ENCODE measurements at places on chromosomes 3 and 15.

- DNase-seq = no peak
These were observed 4.5 kb downstream of the AMIGO3 start for GRCh38 chr3:49714728-49715550.

DNA sequence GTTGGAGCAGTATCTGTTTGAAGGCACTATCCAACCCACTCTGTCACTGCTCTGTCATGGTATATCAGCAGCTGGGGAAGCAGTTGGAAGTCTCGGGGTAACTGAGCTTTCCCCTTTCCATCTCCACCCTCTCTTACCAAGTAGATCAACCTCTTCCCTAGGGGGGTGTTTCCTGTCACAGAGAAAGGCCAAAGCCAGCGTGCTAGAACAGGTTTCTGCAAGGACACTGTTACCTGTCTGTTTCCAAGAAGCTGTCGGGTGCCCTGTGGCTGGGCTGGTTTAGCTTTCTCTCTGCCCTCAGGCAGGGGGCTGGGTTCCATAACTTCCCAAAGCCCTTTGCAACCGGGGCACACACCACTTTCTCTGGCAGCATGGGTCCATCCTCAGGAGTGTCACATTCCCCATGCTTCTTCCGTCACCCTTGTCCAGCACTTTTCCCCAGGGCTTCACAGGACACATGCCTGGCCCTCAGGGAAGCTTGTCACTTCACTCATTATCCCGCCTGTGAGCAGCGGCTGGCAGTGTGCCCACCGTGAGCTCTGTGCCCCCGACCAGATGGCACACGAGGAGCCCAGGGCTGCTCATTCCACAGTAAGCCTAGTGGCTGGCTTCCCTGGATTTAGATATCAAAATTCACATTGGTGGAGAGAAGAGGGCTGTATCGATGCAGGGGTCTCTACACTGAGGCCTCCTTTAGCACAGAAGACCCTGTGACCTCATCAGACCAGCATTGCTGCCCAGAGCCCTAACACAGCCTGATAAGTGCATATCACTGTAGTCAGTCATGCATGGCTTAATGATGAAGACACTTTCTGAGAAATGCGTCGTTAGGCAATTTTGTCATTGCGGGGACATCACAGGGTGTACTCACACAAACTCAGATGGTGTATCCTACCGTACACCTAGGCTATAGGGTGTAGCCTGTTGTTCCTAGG is 205.8 kb downstream of the SLCO3A1 start:
- DNase-seq = no peak

DNA sequence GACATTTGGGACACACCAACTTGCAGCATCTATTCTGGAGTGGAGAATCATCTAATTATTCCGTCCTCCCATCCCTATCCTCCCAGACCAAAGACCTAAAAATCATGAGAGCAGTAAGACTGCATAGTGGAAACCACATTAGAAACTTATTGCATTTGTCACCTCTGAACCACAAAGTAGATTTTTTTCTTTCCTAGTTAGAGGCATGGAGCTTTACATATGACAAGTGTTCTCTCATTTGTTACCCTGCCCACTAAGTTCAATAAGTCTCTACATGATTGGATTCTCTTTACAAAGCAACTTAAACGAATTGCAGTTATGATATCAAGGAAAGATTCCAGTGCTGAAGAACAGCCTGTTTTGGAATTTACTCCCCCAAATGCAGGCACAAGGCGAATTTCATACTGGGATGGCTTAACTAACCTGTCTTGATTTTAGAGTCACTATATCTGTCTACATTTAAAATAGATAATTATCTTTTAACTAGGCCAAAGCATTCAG is 42.3 kb upstream of the LRRFIP2 start:
- DNase-seq = no peak

DNA sequence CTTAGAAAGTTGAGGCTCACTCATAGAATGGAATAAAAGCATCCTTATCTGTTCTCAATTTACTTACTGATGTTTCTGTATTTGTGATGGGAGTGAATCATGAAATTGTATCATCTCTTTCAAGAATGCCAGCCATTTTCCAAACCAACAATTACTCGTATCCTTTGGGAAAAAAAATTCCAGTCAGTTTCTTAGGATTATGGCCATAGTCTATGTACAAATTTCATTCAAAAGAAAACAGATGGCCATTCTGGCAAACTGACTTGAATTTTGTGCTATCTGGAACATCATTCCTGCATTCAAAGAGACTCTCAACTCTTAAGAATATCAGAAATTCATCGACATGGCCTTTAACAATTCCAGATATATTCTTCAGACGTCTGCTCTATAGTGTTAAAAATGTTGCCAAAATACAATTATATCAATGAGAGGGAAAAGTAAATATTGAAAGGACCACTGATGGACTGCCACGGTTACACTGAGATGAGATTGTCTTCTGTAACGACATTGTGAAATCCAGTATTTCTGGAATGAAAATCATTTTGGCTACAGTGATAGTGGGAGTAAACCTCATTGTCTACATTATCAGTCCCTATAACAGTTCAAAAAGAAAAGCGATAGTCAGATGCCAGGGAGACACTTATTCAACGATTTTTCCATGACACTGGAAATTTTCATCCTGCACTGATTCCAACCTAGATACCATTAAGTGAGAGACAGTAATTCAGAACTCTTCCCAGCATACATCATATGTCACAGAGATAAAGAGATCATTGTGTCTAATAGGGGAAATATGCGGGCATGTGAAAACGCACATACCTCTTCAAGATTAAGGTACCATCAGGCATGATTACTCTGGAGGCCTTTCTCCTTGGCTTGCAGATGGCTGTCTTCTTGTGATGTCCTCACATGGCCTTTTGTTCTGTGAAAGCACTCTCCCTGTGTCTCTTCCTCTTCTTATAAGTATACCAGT is 953.8 kb upstream of the ALCAM start:
- no peak for DNase-seq

- no peak for DNase-seq
These were observed at the start of gene CHRD for GRCh38 chr3:184379358-184380184. Gene CHRD (plus strand): TSS chr3:184380054. CDS start chr3:184380319, 265 bp downstream.

GRCh38 chr15:71456811-71457210 is 341.5 kb downstream of the THSD4 start:
- no peak for DNase-seq

DNA sequence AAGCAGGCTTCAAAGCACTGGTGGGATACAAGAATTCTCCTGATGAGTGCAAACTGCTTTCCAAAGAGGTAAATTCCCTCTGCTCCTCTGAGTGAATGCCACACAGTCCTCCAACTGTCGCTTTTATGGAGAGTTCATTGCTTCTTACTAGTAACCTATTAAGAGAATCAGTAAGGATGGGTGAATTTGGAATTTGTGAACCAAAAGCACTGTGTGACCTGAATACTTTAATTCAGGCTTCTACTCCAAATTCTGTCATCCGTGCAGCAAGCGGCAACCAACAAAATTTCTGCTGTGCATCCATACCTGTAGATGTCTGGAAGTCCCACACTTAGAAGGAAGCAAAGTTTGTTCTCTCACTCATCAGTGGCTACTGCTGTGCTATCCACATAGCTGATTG is 66.7 kb upstream of the SNRK start:
- DNase-seq = no peak

DNA sequence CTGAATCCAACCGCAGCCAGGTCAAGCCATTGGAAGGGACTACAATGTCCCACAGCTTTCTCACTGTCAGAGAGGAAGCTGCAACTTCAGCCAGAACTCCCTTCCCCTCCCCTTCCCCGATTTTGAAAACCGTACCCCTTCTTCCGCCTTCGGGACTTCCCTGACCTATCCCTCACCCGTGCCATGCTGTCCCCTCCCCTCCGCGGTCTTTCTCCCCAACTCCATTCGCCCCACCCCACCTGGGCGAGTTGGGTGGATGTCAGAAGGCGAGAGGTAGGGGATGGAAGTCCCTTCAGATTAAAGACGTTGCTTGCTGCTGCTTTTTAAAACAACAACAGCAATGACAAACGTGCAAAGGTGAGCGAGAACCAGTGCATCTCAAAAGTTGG is 723 bp downstream of the CPNE4 start:
- DNase-seq = no peak

DNA sequence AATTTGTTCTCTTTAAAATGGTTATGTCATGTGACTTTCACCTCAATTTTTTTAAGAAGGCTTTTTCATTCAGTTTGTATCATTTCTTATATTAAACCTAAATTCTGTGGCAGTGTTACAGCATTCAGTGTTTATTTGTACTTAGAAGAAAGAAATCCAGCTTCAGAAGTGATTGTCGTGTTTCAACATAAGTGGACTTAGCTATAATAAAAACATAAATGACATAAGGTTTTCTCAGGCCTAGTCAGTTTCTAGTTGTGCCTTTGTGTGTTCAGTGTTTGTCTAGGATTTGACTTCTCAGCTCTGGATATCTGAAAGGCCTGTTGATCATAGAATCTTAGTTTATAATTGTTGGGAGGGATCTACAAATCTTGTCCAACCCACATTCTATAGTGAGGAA is 80.5 kb downstream of the STT3B start:
- no peak for DNase-seq

DNA sequence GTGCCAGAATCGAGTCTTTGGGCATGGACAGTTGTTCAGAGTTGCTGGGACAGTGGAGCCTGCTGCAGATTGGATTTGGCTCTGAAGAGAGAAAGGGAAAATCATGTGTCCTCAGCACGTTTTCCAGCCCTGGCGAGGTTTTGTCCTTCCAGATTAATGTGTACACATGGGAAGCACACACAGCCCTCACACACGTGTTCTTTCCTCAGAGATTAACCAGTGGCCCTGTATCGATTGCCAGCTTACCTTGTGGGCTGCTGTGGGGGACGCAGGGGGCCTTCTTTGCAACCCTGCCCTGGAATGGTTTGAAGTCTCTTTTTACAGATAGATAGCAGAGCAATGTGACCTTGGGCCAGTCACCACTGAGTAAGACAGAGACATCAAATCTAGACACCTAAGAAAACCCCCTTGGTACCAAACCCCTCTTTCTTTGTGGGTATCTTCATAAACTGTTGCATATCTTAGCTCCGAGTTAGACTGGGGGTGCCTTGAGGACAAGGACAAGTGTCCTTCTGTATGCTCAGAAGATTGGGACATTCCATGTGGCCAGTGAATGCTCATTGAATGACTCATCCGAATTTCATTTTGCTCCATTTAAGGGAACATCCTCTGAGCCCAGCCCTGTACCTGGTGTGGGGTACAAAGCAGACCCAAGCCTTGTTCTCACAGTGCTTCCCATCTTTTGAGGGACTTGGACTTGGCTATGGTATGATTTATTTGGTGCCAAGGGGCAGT is 48.0 kb downstream of the SMAD6 start:
- DNase-seq = no peak

DNA sequence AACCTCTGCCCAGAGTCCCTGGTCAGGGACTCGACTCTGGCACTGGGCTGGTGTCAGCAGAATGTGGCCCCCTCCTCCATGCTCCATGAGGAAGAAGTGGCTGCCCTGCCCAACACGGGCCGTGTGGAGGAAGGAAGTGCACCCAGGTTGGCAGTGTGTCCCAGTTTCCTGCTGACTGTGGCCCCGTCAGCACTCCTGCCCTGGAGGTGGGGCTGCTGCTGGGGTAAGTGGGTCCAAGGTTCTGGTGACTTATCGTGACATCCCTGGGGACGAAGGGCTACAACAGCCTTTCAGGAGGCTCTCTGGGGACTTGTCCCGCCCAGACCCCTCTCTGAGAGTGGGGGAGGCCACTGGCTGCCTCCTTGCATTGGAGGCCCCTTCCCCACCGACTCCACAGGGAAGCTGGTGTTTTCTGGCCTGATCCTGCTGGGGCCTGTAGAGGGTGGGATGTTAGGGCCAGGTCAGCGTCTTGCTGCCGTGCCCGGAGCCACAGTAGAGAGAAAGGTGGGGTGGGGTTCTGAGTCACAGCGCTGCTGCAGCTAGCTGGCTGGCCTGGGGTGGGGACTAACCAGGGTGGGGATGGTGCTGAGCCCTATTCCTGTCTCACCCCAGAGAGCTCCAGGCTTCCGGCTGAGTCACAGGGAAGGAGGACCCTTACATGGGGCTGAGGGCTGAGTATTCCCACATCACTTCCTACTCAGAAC is 10.5 kb downstream of the SEMA4B start:
- DNase-seq = no peak

DNA sequence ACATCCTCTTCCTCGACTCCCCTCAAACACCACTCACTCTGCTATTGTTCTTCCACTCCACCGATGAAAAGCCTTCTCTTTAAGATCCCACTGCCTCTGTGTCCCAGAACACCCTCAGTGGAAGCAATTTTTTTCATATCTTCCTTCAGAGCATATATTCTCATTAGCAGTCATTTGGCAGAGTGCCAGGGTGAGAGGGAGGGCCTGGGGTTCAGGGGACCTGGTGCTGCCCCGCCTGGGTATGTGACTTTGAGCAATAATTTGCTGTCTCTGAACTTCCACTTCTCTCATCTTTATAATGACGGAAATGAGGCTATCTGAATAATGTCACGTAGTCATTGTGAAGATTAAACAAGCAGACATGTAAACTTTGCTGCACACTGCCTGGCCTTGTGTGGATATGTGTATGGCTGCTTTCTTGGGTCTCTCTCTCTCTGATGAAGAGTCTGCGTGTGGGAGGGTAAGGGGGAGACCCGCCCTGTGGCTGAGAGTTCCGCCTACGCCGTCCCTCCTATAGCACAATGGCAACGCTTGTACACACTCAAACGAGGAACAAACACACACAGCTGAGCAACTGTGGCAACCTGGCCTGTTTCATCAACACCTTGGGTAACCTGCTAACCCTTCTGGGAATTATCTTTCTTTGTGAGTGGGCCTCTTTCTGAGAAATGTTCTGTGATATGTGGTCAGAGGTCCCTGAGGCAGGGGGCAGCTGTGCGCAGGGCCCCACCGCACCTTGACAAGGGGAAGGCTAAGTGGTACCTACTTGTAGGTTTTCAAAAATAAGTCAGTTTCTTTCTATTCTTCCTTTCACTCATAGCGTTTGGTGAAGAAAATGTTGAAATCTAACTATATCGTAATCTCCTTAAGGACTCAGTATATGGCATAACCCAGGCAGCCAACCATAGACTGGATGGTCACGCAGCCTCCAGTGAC is 369.8 kb downstream of the SV2B start:
- DNase-seq = no peak

DNA sequence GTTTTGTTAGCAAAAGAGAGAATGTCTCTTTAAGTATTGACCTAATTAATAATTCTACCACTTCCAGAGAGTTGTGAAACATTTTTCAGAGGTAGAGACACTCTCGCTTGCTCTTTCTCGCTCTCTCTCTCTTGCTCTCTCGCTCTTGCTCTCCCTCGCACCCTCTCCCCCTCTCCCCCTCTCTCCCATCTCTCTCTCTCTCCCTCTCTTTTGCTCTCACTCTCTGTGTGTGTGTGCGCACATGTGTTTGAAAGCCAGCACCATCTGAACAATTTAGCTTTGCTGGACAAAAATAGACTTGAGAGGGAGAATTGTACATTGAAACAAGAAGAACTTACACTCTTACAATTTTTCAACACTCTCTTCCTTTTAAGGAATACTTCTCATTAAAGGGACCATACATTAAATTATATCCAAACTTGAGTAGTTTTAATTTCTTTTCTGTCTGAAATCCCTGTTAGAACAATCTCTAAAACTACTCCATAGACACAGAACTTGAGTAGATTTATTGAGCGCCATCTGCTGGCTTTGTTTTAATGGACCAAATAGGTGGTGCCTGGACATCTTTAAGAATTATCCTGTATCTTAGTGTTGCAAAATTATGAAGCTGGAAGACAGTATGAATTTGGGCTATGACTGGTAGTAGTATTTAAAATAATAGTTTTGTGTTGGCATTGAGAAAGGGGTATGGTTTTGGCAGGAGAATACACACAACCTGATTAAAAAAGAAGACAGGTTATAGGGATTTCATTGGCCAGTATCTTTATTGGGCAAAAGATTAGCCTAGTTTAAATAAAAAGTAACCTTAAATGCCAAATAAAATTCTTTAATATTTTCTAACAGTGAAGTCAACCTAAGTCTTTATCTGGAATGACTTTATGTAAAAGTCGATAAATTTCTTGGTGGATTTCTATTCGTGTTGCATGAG is 124.6 kb downstream of the AKAP13 start:
- no peak for DNase-seq
